Foreskin keratinocyte (primary cell): ENCODE measurements at places on chromosomes 5 and 9. TPM values are rescaled to one million over a fixed set of nuclear protein-coding genes. Genes with fewer than 3 reads are reported as not detected.

The MEIKIN gene
- total RNA-seq, result not detected in 2 replicates

The C9 gene
- total RNA-seq, result not detected in 2 replicates

The C9orf85 gene
- 9.1 and 9.7 TPM in 2 replicates for total RNA-seq

The DENND1A gene
- 16.2 and 16.6 TPM in 2 replicates for total RNA-seq

The PAIP1 gene
- total RNA-seq, result 71.1 and 74.7 TPM in 2 replicates

The ORM2 gene
- total RNA-seq, result not detected in 2 replicates

The FAM151B gene
- 1.2 and 1.3 TPM in 2 replicates for total RNA-seq

The F2RL2 gene
- total RNA-seq, result 0.04 TPM in 1 of 2 replicates, not detected in the other

The GARIN3 gene
- not detected in 2 replicates for total RNA-seq

The SCGB3A2 gene
- total RNA-seq, result not detected in 2 replicates

The DNLZ gene
- 17.9 and 25.2 TPM in 2 replicates for total RNA-seq

The LECT2 gene
- total RNA-seq, result not detected in 2 replicates

The FUT7 gene
- not detected in 2 replicates for total RNA-seq

The KCNN2 gene
- total RNA-seq, result 0.11 and 0.14 TPM in 2 replicates

The CCL27 gene
- 0.49 and 0.95 TPM in 2 replicates for total RNA-seq

The GGTA1 gene
- not detected in 2 replicates for total RNA-seq

The BARHL1 gene
- not detected in 2 replicates for total RNA-seq

The RMND5B gene
- 23.6 and 24.0 TPM in 2 replicates for total RNA-seq

The IFNA21 gene
- not detected in 2 replicates for total RNA-seq

The SLC36A3 gene
- not detected in 2 replicates for total RNA-seq

The CD180 gene
- not detected in 2 replicates for total RNA-seq

The CACNA1B gene
- 0.03 and 0.04 TPM in 2 replicates for total RNA-seq

The PCDHGB6 gene
- 0.14 and 0.34 TPM in 2 replicates for total RNA-seq

The ELAVL2 gene
- total RNA-seq, result 10.4 and 12.1 TPM in 2 replicates

The CDKN2B-AS1 gene
- 0.71 and 1.4 TPM in 2 replicates for total RNA-seq

The NXNL2 gene
- not detected in 2 replicates for total RNA-seq

The TAF11L9 gene
- not detected in 2 replicates for total RNA-seq

The PGM5 gene
- total RNA-seq, result not detected in 2 replicates
